Fibroblast of villous mesenchyme (primary cell): ENCODE measurements at places on chromosomes 7 and 10. TPM values are rescaled to one million over a fixed set of nuclear protein-coding genes. Genes with fewer than 3 reads are reported as not detected.

DNA sequence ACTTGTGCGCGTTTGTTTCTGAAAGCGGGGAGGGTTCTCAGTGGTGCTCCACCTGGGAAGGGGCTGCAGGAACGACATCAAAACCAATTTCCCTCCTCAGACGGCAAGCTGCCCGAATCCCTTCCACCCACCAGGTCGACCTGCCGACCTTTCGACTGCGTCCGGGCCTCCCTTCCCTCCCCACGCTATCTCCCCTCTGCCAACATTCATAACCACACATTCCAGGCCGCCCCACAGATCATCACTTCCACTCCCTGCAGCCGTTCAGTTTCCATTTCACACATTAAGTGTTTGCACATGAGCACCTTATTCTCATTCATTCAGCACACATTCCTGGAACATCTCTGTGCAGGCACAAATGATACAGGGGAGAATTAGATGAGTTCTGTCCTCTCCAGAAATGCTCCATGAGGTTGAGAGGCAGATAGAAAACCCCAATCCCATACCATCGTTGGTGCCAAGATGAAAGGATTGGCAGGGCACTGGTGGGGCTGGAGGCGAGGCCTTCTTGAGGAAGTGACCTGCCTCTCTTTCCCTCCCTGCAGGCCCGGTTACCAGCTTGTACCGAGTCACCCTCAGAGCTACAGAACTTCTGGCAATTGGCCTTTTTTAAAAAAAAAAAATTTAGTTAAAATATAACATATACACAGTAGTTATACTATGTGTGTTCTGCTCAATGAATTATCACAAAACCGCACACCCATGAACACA is 70.0 kb downstream of the MINDY4 start:
- no peak for DNase-seq

- no peak for DNase-seq
Measured at GRCh38 chr7:105279688-105280007, 109.1 kb downstream of the SRPK2 start.

GRCh38 chr10:14601872-14602725 is 172.6 kb downstream of the FAM107B start:
- peak; percentile 59 for DNase-seq

DNA sequence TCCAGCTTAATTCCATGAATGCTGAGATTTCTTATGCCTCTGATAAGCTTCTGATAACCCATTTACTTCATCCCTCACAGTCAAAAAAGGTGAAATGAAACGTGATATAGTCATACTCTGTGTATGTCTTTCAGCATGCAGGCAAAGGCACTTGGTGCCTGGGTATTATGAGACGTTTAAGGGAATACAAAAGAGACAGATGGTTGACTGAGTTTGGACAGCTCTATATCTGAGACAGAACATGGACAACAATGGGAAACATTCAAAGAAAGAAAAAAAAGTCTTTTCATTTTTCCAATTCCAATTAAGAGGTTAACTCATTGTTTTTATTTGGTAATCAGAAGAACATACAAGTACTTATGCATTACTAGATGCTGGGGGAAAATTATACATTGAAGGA is 96.2 kb downstream of the PPP1R17 start:
- no peak for DNase-seq

DNA sequence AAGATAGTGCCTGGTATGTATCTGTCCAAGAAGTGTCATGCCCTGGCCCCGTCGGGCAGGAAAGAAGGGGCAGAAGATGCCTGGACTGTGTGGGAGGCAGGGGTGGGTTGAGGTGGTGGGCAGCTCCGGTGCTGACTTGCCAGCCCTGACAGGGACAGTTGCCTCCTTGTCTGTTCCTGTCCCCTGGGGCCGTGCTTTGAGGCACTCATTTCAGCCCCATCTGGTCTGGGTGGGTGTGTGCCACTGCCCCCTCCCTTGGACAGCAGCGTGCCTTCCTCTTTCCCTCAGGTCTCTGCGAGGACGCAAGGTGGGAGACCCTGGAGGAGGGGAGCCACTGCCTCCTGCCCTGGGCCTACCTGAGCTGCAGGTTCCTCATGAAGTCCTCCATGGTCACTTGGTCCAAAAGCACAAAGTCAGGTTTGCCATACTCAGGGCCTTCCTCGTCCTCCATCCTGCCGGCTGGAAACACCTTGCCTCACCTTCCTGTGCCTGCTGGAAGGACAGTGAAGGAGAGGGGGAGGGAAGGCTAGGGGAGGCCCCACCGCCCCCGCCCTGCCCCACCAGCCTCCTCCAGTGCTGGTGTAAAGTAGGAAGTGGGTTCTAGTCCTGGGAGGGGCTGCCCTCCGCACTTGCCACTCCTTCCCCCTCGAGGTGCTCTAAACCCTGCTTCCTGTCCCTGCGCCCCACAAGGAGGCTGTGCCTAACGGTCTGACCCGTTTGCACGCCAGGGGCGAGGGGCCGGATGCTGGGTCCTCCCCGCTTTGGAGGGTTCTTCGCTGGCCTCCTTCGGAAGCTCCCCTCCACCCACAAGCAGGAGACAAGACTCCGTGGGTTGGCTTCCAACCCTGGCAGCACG is at the start of gene MYO1G:
TSS of gene MYO1G (minus strand) at position 505 of the 856 bp plus-strand sequence. CDS start at position 451, 54 bp downstream.
- DNase-seq = no peak

Gene AVPI1
- total RNA-seq = 12.5 and 19.6 TPM in 2 replicates

- DNase-seq = peak; percentile 68
Measured at GRCh38 chr10:114876602-114877300, 55.2 kb downstream of the FHIP2A start.

DNA sequence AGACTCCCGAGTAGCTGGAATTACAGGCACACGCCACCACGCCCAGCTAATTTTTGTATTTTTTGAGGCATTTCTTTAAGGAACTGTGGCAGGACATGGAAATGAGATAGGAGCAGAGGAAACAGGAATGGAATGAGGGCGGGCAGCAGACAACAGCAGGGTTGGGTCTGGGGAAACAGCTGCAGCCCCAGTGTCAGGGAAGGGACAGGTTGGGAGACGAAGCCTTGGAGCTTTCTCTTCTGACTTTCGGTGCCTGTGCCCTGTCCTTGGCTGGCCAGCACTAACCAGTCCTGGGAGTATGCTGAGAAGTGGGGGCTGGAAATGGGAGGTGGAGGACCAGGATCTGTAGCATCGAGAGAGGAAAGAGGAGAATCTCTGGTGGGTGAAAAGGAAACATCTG is 47.4 kb downstream of the ATOH7 start:
- no peak for DNase-seq

GRCh38 chr10:29063806-29064644 is 224.8 kb upstream of the LYZL1 start:
- peak; percentile 20 for DNase-seq

DNA sequence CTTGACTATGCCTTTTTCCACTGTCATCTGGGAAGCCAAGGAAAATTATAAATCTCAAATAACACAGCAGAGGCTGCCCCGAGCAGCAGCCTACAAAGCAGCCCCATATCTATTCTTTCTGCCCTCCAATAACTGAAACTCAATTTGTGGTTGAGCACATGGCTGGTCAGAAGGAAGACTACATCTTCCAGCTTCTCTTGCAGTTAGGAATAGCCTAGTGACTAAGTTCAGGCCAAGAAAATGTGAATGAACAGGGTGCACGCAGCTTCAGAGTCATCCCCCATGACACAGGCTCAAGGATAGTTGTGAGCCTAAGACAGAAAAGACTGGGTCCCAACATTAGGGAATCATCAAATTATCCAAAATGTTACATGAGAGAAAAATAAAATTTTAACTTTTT is 42.3 kb downstream of the CHCHD3 start:
- no peak for DNase-seq

DNA sequence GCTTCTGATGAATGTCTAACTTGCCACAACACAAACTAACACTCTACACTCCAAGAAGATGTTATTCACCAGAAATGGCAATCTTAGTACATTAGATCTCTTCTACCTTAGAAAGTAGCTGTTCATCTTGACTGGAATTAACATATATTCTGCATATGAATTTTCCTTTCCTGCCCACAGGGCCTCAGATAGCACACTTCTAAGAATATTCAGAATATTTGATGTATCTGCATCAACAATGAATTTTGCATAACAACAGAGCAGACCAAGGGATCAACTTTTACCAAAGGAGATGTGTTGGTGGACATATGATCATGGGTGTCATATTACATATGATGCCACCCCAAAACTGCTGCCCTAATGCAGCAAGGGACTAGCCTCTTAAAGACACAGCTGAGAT is 960.8 kb upstream of the GHITM start:
- no peak for DNase-seq

DNA sequence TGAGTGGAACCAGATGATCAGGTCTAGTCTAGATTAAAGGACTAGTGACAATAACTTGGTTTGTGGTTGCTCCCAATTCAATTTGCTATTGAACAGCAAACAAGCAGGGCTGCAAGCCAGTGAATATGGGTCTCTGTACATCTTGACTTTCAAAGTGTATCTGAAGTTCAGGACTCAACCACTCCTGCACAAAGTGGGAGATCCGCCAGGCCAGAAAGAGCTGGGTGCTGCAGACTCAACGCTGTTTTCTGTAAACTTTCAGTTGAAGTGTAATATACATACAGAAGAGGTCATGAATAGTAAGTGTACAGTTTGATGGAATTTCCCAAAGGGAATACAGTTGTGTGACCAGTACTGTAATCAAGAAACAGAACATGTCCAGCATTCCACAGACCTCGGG is 416.6 kb downstream of the RPS24 start:
- DNase-seq = no peak

Gene FKBP6
- not detected in 2 replicates for total RNA-seq

DNA sequence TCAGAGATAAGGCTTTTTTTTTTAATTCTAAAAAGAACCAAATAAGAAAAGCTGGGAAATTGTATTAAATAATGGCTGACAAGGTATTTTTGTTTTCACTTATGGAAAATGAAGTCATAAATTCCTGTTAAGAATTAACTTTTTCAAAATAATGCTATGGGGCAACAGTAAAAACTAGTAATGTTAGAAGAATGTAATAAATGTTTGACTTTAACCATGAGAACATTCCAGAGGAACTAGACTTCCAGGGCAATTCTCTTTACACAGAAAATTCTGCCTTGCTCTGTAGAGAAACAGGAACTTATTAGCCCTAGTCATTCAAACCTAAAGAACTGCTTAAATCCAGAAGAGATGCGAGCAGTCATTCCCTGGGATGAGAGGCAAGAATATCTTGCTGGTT is 571.1 kb downstream of the IPMK start:
- peak; percentile 91 for DNase-seq

DNA sequence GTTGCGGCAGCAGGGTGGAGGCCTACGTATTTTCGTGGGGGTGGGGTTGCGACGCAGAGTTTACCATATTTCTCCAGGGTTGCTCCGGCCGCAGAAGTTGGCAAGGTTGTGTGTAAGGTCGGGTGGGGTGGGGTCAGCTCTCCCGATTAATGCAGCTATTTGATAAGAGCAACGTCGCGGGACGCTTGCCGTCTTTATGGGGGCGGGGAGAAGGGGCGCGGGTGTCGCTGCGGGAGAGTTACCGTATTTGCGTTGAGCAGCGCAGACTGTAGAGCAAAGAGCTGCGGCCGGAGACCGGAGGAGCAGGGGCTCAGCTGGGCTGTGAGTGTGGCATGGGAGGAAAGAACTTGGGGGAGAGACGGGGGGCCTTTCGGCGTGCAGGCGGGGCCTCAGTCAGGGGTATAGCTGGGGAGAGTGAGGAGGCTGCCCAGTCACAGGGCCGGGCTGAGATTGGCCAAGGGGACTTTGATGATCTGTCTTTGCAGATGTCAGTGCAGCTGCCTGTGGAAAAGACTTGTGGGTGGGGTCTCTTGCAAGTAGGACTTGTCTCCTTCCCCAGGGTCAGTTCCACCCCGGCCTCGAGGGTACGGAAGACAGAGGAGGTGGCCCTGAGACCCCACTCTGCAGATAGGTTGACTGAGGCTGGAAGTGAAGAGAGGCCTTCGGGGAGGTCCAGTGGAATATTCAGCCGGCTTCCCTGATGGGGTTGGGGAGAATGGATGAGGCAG is 26.6 kb downstream of the ZNF775 start:
- no peak for DNase-seq

DNA sequence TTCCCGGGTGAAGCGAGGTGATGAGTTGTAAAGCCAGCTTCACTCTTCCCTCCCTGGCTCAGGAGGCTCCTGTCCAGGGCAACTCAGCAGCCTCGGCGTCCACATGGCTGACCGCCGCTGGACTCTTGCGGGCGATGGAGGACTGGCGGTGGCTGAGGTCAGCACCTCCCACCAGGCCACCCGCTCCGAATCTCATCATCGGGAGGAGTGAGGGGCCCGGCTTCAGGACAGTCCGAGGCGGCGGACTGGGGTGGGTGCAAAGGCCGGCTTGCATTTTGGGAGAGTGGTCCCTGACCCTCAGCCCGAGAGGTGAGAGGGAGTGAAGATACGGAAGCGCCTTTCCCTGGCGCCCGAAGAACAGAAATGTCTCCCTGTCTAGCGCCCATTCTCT is 759 bp downstream of the DNAJB12 start:
- DNase-seq = peak; percentile 53

DNA sequence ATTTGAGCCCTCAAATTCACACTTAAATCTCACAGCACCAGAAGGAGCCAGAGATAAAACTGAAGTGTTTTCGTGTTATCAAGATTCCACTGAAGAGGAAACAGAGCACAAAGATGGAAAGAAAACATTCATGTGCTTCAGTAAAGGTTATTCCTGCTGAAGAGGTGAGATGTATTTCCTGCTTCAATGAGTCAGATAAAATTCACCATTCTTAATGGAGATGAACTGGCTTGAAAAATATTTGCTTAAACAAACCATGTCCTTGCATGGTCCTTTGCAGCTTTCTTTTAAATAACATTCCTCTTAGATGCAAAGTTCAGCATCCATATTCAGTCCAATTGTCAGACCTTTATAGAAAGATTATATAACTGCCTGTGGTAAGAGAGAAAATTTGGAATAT is 294.2 kb downstream of the IPMK start:
- DNase-seq = no peak

DNA sequence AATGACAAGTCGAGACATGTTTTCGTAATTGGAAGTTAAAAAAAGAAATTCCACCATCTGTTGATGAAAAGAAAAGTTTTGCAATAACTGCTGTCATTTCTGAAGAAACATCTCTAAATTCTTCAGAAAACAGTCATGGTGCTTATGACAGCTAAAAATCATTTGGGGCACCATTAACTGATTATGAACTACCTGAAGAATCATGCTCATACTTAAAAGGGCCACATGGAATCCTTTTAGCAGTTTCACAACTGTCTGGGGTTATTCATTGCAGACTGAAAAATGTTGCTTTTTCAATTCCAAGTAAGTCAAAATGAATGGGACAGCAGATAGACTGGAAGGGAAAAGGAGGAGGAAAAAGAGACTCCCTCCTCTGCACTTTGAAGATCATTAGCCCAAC is 134.2 kb downstream of the CHN2 start:
- peak; percentile 19 for DNase-seq

Gene FUOM
- 7.3 and 13.2 TPM in 2 replicates for total RNA-seq

- DNase-seq = peak; percentile 45
Measured at GRCh38 chr7:116399819-116400218, 99.7 kb upstream of the CAV2 start.

- DNase-seq = peak; percentile 38
Measured at GRCh38 chr7:87926581-87927461, 7.2 kb upstream of the ADAM22 start.

- no peak for DNase-seq
Measured at GRCh38 chr10:113000442-113000841, 50.4 kb downstream of the TCF7L2 start.

- no peak for DNase-seq
Measured at GRCh38 chr7:113044394-113044793, 42.2 kb downstream of the GPR85 start.

GRCh38 chr7:2165610-2166594 is 66.8 kb downstream of the MAD1L1 start:
- no peak for DNase-seq
